NCI-H2029 (cell line): ENCODE measurements at places on chromosomes 4 and X.

GRCh38 chrX:42695800-42696358 is 82.1 kb downstream of the PPP1R2C start:
- no peak for DNase-seq

DNA sequence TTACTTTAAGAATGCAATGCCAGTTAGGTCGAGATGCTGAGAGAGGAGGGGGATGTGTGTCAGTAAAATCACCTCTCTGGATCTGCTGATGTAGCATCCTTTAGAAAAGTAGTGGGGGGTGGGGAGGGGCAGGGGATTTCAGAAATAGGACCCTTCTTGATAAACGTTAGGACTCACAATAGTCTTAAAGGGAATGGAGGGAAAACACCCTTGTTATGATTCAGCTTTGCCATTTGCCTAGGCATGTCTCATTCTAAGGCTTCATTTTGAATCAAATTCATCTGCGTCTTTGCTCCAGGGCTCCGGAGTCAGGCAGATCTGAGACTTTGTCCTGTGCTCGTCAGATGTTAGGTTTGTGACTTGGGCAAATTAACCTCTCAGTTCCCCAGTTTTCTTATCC is 879 bp downstream of the SH2D1A start:
- no peak for DNase-seq

DNA sequence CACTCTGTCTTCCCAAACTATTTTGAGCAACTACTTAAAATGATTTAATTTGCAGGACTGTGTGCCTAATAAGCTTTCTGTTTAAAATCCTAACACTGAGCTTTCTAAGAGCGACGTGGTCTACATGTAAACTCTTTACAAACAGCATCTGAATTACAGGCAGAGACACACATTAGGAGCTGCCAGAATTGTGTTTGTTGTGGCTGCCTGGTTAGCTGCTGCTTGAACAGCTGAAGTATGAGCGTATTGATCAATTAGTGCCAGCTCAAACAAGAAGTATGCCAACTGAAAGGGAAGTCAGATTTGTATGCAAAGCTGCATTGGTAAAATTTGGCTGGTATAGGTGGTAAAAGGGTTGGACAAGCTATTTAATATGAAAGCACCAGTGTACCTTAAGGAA is 384.4 kb downstream of the PCDH7 start:
- peak; percentile 68 for DNase-seq

DNA sequence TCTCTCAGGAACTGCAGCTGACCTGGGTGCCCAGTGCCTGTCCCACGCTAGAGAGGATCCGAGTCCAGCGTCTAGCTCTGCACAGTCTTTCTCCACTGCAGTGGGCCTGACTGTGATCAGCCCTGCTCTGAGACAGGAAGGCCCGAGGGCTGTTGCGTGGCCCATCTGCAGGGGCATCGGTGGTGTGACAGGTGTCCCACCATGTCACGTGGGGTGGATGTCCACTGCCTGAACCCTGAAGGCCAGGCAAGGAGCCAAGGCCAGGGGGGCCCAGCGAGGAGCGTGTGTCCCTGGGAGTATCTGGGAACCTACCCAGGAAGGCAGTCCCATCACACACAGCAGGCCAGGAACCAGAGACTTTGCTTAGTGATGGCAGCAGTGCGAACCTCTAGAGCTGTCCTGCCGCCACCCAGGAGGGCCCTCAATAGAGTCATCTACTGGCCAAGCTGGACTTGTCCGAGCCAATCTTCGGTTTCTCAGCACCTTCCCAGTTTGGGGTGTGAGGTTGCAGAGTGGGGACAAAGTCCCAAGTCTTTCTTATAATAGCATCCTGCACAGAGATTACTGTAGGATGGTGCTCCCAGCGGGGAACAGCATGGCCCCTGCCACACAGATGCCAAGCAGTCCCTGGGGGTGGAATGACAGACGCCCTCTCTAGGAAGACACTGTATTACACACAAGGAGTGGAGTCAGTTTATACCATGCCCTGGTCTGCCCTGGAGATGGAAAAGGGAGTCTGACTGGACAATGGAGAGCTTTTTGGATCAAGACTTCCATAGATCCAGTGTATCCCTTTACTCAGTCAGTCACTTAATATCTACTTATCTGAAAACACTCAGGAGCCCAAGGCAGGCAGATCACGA is 38.3 kb downstream of the DCTD start:
- DNase-seq = no peak

GRCh38 chrX:70421618-70422017 is 1.5 kb upstream of the GDPD2 start:
- no peak for DNase-seq

DNA sequence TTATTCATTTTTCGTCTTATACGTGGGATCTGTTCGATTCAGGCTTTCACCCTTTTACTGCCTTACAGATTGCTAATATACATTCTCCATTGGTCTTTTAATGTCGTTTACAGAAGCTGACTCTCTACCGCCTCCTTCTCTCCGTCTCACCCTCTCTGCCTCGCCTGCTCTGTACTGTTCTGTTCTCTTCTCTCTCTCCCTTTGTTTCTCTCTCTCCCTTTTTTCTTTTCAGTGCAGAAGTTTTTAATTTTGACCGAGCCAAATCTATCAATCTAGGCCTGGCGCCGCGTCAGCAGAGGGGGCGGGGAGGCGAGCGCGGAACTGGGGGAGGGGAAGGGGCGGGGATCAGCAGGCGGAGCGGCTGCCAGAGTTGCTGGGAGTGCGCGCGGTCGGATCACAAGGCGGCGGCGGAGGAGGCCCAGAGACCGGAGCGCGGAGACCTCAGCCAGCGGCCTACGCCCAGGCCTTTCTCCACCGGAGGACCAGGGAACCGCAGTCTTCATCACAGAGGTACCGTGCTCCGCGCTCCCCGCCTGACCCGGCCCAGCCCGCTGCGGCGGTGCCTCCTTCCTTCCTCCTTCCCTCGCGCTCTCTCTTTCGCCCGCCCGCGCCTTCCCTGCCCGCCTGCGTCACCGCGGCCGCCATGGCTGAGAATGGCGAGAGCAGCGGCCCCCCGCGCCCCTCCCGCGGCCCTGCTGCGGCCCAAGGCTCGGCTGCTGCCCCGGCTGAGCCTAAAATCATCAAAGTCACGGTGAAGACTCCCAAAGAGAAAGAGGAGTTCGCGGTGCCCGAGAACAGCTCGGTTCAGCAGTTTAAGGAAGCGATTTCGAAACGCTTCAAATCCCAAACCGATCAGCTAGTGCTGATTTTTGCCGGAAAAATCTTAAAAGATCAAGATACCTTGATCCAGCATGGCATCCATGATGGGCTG is at the start of gene UBQLN2:
Gene UBQLN2, plus strand, starts transcription at position 397 of the 931 bp plus-strand sequence. Its CDS starts 247 bp downstream, at position 644.
- peak; percentile 22 for DNase-seq

GRCh38 chr4:184099000-184099399 is 118.7 kb downstream of the ENPP6 start:
- DNase-seq = no peak

- DNase-seq = no peak
Observed at GRCh38 chrX:97882306-97882705, 998.6 kb downstream of the RPA4 start.

DNA sequence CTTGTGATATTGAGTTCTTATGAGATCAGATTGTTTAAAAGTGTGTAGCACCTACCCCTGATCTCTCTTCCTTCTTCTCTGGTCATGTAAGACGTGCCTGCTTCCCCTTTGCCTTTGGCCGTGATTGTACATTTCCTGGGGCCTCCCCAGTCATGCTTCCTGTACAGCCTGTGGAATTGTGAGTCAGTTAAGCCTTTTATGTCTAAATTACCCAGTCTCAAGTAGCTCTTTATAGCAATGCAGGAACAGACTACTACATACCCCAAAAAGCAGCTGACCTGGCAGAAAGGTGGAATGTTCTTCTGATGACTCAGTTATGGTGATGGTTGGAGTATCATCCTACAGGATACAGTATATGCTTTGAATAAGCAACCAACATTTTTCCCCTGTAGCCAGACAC is 11.4 kb upstream of the MCUB start:
- no peak for DNase-seq

DNA sequence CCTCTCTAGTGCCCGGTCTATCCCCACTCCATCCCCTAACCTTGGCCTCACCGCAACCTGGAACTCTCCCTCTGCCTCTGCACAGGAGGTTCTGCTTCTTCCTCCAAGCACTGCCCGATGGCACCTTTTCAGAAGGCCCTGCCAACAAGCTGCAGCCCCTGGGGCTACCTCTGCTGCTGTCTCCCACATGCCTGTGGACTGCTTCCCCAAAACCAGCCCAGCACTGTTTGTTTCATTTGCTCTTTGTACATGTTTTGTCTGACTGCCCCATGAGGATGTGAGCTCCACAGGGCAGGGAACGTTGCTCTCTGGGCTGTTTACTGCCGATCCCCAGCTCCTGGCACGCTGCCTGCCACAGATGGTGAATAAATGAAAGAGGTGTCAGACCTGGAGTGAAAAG is 85.4 kb downstream of the INTS6L start:
- DNase-seq = no peak

- DNase-seq = no peak
Observed at GRCh38 chr4:12692815-12693214, 791.3 kb downstream of the RAB28 start.

GRCh38 chrX:119676949-119677653 is 15.9 kb downstream of the SEPTIN6 start:
- no peak for DNase-seq

GRCh38 chr4:64857815-64858214 is 448.6 kb upstream of the TECRL start:
- DNase-seq = no peak

DNA sequence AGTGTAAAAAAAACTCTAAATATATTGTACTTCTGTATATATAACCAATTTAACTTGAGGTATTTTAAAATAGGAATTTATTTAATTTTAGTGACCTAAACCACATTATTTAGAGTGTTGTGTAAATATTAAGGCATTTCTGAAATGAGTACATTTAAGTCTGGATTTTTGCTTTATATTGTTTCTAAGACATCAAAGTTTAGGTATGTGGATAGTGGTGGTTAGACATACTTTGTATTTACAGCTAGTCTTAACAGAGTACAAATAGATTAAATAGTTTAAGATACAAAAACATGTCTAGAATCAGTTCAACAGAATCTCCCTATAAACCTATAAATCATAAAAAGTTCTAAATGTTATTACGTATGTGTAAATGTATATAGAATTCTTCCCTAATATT is 588.5 kb downstream of the TRIML1 start:
- no peak for DNase-seq

DNA sequence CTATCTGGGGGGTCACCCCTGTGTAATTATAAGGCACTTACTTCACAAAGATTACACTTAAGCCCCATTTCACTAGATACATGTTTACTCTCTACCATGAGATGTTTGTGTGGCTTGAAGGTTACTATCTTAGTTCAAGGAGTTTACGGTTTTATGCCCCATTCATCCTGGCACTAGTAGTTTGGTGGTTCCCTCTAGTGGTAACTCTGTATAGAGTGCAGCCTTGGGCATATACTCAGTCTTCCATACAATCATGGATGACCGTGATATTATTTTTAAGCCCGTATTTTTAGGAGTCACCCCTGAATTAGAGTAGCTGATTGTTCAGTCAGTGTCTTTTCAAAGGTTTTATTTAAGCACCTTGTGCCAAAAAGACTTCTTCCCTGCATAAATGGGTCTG is 109.9 kb upstream of the FAM47C start:
- no peak for DNase-seq

- peak; percentile 61 for DNase-seq
Observed at GRCh38 chr4:56958111-56958517, 19.3 kb downstream of the NOA1 start.

DNA sequence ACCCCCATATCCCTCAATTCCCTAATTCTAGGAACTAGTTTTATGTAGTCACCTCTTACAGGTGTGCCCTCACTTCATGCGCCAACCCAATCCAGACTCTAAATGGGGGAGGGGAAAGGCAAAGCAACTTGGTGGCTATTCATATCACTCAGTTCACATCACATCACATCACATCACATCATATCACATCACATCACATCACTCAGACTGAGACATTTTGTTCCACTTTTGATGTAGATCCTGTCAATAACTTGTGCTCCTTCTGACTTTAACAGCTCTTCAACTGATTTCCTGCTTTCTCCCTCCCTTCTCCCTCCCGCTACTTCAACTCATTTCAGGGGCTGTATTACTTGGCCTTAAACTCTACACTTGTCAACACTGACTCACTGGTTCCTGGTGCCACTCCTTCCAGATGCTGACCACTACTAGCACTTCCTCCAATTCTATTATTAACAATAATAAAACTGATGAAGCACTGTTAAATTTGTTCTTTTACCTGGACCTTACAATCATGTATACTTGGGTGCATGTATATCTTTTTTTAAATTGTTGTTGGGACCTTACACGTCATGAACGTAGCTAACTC is 29.1 kb upstream of the PLS3 start:
- no peak for DNase-seq

DNA sequence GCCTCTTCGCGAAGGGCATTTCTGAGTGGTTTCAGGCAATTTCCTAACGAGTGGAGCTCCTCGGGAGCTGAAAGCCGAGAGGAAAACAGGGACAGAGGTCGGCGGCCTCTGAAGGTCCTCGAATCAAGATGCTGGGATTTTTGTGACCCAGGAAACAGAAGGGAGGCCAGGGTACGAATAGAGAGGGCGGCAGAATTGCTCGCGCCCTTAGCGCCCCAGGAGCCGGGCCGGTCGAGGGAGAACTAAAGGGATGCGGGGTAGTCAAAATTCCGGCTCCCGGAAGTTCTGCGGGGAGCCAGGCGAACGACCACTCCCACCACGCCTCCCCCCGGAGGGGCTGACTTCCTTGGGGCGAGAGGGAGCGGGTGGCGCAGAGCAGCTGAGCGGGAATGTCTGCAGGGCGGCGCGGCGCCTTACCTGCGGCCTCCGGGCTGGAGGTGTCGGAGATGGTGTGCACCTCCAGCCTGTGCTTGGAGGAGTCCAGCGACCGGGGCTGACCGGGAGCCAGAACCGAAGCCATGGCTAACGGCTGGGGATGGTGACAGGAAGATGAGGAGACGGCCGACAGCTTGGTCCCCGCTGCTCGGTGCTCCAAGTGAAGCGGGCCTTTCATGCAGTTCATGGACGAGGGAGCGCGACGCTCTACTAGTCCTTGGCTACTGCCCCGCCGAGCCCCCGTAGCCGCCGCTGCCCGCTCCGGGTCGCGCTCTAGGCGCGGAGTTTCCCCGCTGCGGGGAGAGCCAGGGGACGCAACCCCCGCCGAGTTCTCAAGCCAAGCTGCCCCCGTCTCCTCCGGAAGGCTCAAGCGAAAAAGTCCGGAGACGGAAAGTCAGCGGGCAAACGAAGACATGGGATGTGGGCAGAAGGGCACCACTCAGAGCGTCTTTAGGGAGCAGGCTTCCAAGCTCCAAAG is 782 bp downstream of the PITX2 start:
- DNase-seq = no peak

DNA sequence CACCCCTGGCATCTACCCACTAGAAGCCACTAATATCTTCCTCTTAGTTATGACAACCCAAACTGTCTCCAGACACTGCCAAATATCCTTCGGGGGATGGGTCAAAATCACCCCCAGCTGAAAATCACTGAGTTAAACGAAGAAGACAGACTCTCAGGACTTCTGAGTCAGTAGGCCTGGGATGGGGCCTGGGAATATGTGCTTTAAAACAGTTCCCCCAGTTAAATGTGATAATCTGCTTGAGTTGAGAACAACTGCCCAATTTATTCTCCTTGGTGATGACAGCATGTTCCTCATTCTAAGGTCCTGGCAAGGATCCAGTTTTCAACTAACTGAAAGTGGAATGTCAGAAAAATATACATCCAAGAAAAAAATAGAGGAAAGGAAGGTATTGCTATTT is 52.4 kb downstream of the CBLL2 start:
- no peak for DNase-seq
